Posterior vena cava (tissue), 2 donors: ENCODE measurements at places on chromosomes 5 and 9. TPM values are rescaled to one million over a fixed set of nuclear protein-coding genes. Genes with fewer than 3 reads are reported as not detected.

CDX1 gene
- 0.28 TPM for total RNA-seq

NUTM2F gene
- not detected for total RNA-seq

RASGRF2 gene
- total RNA-seq: 6.8 TPM

PCDHB14 gene
- 8.7 TPM for total RNA-seq

CCDC183 gene
- total RNA-seq: 0.29 TPM

ARHGEF37 gene
- 10.7 TPM for total RNA-seq

JAKMIP2 gene
- 0.42 TPM for total RNA-seq

ACOT12 gene
- total RNA-seq: 0.14 TPM

SLC6A19 gene
- total RNA-seq: 0.09 TPM

TXNDC8 gene
- not detected for total RNA-seq

FGFR4 gene
- total RNA-seq: 1.0 TPM

ITK gene
- 2.6 TPM for total RNA-seq

SYNPO gene
- total RNA-seq: 183 TPM

LHX6 gene
- 23.6 TPM for total RNA-seq

GFPT2 gene
- total RNA-seq: 83.3 TPM

CSF2 gene
- total RNA-seq: not detected

TSSK1B gene
- not detected for total RNA-seq

GRCh38 chr5:76608833-76609232 lies 14.4 kb downstream of the F2RL2 start:
- no peak for DNase-seq

- DNase-seq: no peak
Measured at GRCh38 chr5:138685193-138685745, 68.0 kb upstream of the CTNNA1 start.

DNA sequence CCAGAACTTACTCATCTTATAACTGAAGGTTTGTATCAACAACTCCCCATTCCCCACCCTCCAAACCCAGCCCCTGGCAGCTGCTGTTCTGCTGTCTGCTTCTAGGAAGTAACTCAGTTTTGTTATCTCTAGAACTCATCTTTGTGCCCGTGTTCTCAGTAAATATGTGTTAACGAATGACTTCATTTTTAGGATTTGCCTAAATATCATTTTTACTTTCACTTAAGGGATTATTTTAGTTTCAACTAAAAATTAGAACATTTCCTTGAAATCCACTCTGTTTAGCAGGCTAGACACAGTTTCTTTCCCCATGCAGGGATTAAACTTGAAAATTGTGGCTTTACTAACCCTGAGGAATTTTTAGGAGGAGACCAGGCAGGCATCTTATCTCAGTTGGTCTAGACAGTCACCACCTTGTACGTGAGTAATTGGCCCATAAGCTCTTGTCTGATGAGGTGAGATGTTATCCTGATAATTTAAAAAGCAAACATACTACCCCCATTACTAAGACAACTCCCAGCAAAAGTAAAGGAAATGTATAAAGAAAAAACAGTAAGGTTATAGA lies 68.2 kb upstream of the TNFAIP8 start:
- no peak for DNase-seq

GRCh38 chr9:16710888-16711287 lies 159.6 kb downstream of the BNC2 start:
- no peak for DNase-seq

DNA sequence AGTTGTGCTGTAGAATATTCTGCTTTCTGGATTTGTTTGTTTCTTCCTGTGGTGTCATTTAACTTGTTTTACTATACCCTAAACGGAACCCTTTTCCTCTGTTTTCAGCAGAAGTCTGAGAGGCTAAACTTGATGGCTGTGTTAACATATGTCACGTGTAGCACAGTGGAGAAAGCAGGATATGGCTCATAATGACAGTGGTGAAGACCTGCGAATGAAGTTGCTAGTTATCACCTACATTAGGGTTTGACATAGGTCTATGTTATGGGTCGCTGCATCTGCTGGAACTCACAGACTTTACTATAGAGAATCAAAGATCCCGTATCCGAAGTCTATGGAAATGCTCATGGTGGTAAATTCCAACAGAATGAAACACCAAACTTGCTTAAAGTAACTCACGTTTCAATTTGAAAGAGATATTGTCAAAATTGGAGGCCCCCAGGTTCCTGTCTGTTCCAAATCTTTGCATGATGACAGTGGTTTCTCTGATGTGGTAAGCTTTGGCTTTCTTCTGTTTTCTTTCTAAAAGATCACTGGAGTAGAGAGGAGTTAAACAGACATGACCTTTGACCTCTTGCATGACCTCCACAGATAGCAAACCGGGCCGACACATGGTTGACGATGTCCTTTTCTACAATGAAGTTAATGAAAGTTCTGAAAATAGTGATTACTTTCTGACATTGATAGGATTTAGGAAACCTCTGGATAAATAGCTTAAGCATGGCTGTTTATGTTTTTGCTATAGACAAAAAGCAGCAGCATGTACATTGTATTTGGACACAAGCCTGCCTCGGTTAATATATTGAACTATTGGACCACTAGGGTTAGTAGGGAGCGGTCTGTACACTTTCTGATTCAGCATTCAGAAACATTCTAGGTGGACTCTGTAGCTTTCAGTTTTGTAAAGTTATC lies 3.1 kb upstream of the CATSPER3 start:
- DNase-seq: no peak

- no peak for DNase-seq
Measured at GRCh38 chr5:173751266-173751600, 134.8 kb upstream of the BOD1 start.

DNA sequence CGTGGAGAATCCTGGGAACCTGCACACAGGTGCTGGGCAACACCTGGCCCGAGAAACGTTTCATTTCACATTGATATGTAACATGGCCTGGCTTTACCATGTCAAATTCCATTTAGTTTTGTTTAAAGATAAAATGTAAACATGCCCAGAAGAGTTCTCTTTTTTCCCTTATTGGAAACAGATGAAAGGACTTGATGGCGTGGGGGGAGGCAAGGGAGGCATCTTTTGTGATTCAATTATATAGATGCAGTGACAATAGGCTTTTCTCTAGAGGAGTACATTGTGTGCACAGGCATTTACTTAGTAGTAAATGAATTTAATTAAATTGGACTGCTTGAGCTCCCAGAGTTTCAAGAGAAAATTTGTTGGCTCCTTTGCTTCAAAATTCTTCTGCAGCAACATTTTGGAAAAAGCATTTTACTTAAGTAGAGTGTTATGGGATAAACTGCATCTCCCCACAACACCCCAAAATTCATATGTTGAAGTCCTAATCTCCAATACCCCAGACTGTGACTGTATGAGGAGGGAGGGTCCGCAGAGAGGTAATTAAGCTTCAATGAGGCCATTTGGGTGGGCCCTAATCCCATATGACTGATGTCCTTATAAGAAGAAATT lies 254.3 kb upstream of the NFIL3 start:
- DNase-seq: no peak

GRCh38 chr5:168798065-168799023 lies 219.2 kb upstream of the PANK3 start:
- no peak for DNase-seq

DNA sequence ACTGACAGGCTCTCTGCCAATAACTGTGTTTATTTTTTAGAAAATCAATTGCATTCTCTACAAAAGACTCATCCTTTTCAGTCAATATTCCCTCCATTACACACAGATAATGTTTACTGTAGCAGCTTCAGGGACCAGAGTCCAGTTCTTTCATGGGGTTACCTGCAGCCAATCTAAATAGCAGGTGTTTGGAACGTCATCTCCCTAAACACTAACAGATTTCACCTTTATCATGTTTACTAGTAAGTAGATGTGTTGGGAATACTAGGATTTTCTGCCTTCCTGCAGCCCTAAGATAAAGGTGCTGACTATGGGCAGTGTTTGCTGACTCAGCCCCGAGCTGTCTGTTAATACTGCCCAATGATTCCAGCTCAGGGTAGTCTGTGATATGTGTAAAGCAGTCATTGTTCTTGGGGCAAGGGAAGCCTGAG lies 447.0 kb downstream of the KIF4B start:
- no peak for DNase-seq

- DNase-seq: no peak
Measured at GRCh38 chr9:112295174-112295573, 38.2 kb downstream of the PTBP3 start.

- DNase-seq: no peak
Measured at GRCh38 chr9:125361837-125362531, 100.4 kb downstream of the GAPVD1 start.

DNA sequence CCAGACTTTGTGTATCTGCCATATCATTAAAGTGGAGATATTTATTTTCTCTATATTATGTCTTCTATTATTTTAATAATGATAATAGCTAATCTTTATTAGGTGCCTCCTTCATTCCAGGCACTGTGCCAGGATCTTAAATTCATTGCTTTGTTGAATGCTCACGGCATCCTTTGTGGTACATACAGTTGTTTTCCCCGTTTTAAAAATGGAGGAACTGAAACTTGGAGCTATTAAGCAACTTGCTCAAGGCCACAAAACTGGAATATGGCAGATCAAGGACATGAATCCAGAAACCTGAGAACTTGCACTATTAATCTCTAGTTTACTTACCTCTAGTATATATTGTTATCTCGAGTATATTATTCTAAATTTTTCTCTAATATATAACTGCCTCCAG lies 41.5 kb upstream of the PPP3R2 start:
- no peak for DNase-seq

DNA sequence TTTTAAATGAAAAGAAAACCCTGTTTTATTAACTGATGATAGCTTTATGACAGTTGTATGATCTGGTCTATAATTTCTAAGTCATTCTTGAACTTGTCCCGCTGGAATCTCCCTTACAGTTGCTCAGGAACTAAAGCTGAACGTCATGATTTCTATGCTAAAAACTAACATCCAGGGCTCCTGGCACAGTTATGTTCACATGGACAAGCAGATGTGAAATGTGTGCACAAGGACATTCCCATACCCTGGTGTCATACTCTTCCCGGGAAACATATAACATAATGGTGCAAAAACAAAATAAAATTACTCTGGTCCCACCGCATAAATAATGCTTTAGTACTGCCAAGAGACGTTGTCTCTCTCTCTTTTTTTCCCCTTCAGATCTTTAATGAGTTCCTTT lies 134.9 kb downstream of the PRDM6 start:
- DNase-seq: no peak

GRCh38 chr5:161966564-161966963 lies 101.0 kb upstream of the GABRG2 start:
- DNase-seq: no peak

DNA sequence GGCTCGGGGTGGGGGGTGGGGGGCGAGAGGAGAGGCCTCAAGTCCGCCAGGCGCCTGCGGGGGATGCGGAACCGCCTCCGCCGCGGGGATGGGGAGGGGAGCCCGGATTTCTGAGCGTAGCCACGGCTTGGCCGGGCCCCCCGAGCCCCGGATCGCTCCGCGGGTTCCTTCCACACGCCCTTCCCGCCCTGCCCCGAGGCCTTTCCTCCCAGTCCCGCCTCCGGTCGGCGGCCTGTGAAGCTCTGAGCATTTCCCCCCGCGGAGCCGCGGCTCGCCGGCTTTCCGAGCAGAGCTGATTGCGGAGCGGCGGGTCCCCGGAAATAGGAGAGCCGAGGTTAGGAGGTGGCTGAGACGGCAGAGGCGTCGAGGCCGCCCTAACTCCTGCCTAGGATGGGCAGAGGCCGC lies 6.1 kb downstream of the IRX4 start:
- no peak for DNase-seq

- peak; percentile 22 for DNase-seq
Measured at GRCh38 chr9:133282464-133283238, 7.7 kb upstream of the ABO start.

GRCh38 chr5:130337179-130337888 lies 433.1 kb downstream of the CHSY3 start:
- no peak for DNase-seq

- DNase-seq: no peak
Measured at GRCh38 chr5:9557696-9558095, 11.8 kb upstream of the SEMA5A start.

- no peak for DNase-seq
Measured at GRCh38 chr9:120652934-120653333, 61.3 kb downstream of the MEGF9 start.

DNA sequence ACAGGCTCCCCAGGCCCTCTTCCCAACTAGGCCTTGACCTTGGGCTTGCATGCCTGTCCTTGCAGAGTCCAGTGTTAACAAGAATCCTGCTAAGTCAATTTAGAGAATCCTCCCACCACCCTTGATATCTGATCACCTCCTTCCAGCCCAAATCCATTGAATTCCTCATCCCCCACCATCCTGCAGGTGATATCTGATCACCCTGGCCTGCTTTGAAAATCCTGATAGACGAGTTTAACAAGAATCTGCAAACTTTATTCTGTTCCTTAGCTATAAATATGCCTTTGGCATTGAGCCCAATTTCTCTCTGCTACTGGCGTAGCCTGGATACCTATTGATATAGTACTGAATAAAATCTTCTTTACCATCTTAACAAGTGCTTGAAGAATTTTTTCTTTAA lies 125.5 kb downstream of the DIRAS2 start:
- no peak for DNase-seq

GRCh38 chr5:38373743-38374142 lies 115.4 kb downstream of the EGFLAM start:
- no peak for DNase-seq

DNA sequence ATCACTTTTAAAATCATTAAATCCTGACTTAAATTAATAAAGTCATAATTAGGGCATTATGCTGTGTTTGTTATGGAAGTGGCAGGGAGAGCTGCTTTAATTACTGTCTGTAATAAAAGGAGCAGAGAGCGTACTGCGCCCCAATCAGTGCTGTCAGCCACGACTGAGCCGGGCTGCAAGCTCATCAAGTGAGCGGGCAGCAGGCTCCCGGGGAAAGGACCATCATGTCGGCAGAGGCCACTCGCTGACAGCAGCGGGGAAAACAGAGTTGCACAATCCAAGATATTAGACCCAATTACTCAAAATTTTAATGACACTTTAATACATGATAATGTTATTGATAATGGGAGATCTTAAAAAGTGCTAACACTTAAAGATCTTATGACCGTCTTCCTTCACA lies 181.6 kb downstream of the AP3B1 start:
- DNase-seq: no peak

GRCh38 chr9:27351438-27351837 lies 54.5 kb upstream of the EQTN start:
- DNase-seq: no peak

DNA sequence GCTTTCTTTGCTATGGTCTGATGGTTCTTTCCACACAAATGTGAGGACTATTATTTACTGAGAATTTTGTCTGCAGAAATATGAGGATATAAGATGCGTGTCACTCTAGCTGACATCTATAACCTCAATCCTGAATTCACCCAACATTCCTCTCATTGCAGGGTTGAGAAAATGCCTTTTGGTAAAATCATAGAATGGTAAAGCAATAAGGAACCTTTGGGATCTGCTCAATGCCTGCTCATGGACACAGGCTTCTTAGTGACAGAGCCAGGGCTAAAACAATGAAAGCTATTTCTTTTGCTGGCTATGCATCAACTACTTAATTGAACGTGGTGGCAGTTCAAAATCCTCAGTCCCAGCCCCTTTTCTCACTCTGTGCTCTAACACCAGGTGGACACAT lies 199.6 kb downstream of the GAS1 start:
- no peak for DNase-seq

- peak; percentile 68 for DNase-seq
Measured at GRCh38 chr9:134486596-134486995, 155.0 kb upstream of the COL5A1 start.
